Stimulated activated CD8-positive, alpha-beta memory T cell treated with anti-CD3 and anti-CD28 coated beads, Interleukin-2, amount 100 ng/mL, for 1 hour (primary cell): ENCODE measurements at places on chromosomes 12 and 14.

GRCh38 chr14:56461276-56462275 is 118.0 kb upstream of the TMEM260 start:
- no peak for DNase-seq

DNA sequence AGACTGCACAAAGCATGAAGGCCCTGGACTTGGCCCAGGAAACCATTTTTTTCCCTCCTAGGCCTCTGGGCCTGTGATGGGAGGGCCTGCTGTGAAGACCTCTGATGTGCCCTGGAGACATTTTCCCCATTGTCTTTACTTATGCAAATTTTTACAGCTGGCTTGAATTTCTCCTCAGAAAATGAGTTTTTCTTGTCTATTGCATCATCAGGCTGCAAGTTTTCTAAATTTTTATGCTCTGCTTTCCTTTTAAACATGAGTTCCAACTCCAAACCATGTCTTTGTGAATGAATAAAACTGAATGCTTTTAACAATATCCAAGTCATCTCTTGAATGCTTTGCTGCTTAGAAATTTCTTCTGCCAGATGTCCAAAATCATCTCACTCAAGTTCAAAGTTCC is 43.7 kb upstream of the TRHDE start:
- DNase-seq = no peak

- no peak for DNase-seq
These were observed 101.9 kb downstream of the SLC8A3 start for GRCh38 chr14:70086685-70087379.

DNA sequence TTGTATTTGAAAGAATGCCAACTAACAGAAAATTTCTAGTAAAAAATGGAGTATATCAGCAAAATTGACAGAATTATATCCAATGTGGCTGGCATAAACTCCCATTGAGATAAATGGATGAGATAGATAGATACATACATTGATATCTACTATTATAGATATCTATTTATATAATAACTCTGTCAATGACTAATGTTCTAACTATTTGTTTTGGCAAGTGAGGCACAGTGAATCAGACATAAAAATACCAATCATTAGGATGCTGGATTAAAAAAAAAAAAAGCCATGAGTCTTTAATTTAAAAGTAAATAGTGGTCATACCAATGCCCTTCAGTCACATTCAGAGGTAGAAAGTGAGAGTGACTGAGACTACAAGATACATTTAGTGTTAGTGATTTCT is 33.7 kb upstream of the GLIPR1 start:
- no peak for DNase-seq

GRCh38 chr12:65891219-65891618 is 66.9 kb downstream of the HMGA2 start:
- no peak for DNase-seq

DNA sequence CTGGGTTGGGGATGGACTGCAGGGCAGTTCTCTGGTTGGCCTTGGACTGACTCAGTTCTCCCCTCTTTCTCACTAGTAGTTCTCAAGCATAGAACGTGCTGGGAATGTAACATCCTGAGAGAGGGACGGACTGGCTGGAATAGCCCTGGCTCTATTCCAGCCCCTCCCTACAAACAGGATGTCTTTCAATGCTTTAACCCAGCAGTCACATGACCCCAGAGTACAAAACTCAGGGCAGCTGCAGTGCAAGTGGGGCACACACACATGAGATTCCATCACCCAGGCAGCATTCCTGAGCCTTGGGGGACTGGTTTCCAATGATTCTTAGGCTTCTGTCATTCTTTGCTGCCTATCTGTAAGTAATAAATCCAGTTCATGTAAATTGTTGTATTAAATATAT is 1.6 kb upstream of the ACOT6 start:
- DNase-seq = no peak

GRCh38 chr12:110932046-110932445 is 11.7 kb upstream of the MYL2 start:
- DNase-seq = no peak

DNA sequence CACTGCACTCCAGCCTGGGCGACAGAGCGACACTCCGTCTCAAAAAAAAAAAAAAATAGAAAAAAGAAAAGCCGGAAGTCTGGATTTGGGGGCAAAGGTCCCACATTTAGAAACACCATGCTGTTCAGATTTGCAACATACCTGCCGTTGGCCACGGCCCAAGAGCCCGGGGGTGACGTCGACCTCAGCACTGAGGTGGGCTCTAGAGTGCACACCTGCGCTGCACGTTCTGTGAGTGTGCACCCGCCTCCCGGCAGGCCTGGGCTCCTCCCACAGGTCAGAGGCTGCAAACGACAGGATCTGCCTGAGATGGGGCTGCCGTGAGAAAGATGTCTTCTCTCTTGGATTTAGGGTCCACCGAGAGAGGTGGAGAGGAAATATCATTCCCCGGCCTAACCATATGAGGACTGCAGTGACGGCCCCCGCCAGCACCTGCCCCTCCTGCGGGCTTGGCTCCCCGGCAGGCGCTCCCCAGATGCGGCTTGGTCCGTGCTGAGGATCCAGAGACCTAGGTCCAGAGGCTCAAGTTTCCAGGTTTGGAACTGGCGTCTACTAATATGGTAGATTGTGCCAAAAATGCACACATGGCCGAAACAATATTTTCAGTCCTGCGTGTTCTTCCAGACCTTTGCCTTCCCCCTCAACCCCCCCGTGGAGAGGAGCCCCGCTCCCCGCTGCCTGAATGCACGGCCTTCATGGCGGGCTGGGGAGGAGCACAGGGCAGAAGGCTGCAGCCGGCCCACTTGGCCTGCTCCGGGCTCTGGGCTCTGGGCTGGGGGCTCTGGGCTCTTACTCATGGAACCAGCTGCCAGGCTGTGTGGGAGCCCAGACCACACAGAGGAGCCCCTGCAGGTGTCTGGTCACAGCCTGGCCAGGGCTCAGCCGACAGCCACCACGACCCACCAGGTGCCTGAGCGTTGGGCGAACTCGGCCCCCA is 58.8 kb upstream of the FBRSL1 start:
- no peak for DNase-seq

- no peak for DNase-seq
These were observed 177.2 kb downstream of the FOXA1 start for GRCh38 chr14:37417833-37418232.

DNA sequence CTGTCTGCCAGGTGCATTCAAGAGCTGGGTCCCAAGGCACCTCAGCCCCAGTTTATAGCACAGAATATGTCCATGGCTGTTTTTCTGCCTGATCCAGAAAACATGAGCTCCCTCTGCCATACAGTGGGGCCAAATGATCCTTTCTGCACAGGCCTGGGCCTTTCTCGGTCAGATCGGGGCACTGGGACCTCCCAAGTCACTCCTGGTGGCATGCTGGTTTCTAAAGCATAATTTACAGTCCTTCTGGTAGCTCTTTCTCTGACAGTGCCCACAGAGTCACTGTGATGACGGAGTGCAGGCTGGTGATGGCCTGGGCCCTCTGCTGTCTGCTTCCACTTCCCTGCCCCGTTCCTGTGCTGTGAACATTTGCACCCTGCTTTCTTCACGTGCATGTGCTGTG is 99.2 kb downstream of the ADGRD1 start:
- DNase-seq = no peak

GRCh38 chr14:51960866-51961265 is 28.5 kb upstream of the RTRAF start:
- DNase-seq = no peak

DNA sequence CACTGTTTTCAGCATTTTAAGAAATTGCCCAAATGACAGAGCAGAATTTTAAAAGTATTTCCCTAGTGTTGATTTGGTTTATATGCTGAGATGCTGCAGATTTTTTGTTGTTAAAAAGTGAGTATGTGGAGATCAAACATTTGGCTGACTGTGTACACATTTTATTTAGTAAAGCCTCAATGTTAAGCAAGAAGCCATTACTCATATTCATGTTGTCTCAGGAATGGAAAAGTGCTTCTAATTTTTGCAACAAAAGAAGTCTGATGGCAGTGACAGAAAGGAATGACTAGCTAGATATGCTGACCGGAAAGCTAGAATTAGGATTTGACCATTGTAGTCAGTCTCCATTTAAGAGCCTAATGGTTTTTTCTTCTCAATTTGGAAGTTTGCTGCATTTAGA is 22.5 kb downstream of the SLC38A6 start:
- no peak for DNase-seq

DNA sequence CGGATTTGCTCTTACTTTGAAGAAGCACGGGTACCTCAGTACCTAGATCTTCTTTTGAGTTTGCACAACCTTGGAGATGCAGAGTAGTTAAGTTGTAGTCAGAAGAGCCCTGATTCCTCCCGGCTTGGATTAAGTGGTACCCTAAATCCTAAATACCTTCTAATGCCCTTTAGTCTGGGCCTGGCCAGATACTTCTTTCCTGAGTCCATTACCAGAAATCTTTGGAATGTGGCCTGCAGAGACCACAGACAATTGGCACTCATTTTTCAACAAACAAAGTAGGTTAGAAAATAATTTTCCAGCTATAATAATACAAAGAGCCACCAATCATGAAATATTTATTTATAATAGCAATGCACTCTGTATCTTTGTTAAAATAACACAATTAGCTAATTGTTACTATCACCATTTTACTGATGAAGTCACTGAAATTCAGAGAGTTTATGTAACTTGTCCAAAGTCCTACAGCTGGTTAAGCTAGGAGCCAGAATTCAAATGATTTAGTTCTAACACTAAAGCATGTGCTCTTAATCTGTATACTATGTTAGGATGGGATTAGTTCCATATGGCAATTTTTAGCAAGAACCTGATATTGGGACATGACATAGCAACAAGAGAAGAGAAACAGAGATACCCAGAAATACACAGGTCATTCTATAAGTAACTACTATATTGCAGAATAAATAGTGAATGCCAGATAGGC is 132.1 kb upstream of the PDZRN4 start:
- no peak for DNase-seq

DNA sequence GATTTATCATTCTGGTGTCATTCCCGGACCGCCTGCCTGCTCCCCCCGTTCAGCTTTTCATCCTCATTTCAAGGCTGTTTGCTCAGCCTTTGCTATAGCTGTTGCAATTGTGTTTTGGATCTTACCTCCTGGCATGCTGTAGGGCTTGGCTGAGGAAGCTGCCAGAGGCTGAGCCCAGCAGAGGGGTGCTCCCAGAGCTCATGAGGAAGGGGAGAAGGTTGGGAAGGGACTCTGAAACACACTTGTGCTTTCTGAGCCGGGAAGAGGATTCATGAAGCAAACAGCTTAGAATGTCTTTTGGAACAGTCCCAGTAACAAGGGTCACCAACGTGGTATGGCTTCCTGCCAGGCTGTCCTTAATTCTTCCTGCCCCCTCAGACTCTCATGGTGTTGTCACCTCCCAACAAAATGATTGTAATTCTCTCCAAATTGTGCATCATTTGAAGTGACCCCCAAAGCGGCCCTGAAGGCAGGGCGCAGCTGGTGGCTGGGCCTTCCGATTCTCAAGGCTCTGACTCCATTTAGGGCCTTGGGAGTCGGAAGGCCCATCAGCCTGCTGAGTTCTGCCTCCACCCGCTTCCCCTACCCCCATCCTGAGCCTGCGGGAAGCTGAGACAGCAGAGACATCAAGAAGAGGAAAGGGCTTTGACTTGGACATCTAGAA is 111.9 kb upstream of the ARHGAP5 start:
- DNase-seq = no peak

- no peak for DNase-seq
These were observed 252.3 kb downstream of the KTN1 start for GRCh38 chr14:55832122-55832911.

DNA sequence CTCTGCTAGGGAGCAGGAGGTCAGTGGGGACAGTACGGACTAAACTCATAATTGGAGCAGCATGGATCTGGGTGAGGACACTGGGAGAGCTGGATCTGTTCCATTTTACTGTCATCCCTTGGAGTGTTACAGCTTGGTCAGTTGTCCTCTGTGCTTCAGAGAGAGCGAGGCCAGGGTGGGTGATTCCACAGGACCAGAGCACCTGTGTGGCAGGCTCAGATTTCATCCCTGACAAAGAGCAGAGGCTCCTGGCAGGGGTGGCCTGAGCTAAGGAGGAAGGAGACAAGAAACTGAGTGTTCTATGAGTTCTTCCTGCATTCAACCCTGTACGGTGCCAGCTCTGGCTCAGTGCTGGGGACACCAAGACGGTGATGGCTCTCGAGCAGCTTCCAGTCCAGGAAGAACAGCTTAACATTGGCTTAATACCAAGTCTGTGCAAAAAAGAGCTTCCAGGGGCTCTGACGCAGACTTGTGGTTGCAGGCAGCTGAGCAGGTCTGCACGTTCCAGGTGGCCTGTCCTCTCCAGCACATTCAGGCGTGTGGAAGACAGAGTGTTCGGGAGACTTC is 8.4 kb upstream of the PGF start:
- no peak for DNase-seq

DNA sequence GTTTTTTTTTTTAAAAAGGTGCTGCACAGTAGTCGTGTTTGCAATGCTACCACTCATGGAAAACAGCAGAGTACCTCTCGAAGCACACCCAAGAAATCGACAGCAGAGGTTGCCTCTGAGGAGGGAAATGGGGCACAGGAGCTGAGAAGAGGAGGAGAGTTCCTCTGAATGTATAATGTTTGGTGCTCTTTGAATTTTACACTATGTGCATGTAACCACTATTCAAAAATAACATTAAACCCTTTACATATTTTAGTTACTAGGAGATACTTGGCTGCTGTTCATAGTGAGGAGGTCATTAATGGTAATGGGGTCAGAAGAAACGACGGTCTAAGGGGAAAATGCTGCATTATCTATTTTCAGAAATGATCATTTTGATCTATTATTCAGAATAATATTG is 129.4 kb upstream of the CLEC14A start:
- DNase-seq = no peak

GRCh38 chr12:57893431-57894353 is 47.2 kb upstream of the CTDSP2 start:
- no peak for DNase-seq

DNA sequence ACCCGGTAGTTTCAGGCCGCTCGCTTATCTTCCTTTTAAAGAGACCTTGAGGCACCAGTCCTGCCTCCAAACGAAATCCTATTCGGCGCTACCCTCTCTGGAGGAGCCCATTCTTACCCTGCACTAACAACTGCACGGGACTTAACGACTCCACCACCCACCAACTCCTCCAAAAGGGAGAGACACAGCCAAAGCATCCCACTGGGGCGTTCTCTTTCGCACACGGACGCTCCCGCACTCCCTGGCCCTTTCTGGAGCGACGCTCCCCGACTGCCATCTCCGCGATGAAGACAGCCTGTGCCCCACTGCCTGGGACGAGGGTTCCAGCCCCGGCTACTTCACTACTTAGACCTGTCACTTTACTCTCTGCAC is 650 bp downstream of the GALC start:
- no peak for DNase-seq

DNA sequence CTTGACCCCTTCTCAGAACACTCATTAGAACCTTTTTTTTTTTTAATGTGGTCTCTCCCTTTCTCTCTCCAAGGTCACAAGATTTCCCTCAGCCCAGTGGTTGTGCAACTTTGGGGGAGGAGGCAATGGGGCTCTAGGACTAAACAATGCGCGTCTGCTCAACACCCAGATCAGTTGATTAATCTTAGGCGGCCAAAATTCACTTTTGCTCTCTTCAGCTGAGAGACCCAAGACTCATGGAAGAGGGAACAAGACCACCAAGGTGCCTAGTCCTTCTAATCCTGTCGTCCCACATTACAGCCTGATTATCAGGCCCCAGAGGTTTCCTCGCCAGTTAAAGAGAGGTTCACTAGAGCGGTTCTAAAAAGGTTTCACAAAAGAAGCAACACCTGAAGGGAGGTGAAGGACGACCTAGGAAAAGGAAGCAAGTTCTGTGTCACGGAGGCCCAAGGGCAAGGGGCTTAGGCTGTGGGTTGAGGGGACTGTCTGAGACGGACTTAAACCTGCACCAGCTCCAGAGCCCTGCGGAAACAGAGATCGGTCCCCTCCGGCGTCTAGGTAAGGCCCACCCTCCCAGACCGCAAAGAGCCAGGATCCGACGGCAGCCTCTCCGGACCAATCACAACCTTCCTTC is 824 bp upstream of the TARBP2 start:
- DNase-seq = no peak
